ENCODE measurements at places on chromosomes 3 and 15. TPM values are rescaled to one million over a fixed set of nuclear protein-coding genes. Genes with fewer than 3 reads are reported as not detected.

DNA sequence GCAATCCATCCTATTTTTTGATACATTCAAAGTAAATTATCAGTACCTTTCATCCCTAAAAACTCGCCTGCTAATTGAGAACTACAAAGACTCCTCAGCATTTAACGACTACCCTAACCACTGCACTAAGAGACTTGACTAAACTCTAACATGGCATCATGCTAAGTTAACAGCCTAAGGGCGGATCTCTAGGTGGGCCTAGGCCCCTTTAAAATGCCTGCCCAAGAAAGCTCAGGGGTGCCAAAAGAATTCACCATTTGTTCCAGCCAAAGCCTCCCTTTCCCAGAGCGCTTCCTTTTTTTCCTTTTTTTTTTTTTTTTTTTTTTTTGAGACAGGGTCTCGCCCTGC, 568 bp upstream of the NEK4 start:
- DNase-seq: no peak

DNA sequence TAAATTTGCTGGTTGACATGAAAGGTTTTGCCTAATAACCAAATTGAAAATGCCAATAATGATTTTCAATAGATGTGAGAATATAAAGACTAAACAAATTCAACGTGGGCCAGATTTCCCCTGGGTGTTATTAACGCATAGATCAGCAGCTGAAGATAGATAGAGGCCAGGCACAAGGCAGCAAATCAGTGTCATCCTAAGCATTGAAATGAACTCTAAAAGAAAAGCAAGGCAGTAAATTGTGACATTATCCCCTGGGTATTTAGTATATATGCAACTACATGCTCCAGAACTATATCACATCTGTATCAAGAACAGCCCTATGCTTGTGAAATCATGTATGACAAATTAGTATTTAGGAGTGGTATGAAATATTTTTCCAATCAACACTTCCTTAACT, 167.1 kb upstream of the EPHA3 start:
- DNase-seq: no peak

- DNase-seq: no peak
These were observed 183.8 kb upstream of the NR2F2 start for GRCh38 chr15:96146726-96147125.

- no peak for DNase-seq
These were observed 55.8 kb upstream of the ACAD9 start for GRCh38 chr3:128823631-128824030.

DNA sequence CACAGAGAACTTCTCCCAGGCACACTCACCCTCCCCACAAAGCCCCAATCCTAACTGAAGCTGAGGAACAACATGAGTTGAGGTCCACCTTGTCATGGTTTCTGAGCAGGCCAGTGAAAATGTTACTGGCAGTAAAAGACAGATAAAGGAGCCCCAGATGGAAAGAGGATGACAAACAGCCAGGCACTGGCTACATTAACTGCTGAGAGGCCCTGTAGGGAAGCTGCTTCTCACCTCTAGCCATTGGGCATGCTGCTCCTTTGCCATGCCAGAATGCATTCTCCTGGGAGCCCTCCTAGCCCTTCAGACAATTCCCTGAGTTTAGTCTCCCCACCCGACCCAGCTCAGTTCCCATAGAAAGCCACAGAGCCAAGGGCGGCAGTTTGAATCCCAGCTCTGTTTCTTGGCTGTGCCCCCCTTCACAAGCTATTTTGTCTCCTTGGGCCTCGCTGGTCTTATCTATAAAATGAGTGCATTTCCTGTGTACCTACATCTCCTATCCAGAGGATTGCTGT, 60.5 kb downstream of the LMCD1 start:
- DNase-seq: no peak

DNA sequence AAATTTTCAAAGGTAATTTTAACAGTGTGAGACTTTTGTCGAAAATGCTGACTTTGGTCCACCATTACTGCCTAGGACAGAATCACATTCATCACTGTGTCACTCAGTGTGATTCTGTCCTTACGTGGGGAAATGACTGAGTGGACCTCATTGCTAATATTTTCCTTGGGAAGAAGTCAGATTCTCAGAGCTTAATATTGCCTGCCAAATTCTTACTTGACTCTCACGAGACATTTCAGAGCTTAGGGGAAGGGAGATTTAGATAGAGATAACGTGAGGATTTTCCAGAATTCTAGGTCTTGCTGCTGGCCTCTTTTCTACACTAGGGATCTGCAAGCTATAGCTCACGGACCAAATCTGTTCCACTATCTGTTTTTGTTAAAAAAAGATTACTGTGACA, 270.4 kb downstream of the SUCLG2 start:
- no peak for DNase-seq

DNA sequence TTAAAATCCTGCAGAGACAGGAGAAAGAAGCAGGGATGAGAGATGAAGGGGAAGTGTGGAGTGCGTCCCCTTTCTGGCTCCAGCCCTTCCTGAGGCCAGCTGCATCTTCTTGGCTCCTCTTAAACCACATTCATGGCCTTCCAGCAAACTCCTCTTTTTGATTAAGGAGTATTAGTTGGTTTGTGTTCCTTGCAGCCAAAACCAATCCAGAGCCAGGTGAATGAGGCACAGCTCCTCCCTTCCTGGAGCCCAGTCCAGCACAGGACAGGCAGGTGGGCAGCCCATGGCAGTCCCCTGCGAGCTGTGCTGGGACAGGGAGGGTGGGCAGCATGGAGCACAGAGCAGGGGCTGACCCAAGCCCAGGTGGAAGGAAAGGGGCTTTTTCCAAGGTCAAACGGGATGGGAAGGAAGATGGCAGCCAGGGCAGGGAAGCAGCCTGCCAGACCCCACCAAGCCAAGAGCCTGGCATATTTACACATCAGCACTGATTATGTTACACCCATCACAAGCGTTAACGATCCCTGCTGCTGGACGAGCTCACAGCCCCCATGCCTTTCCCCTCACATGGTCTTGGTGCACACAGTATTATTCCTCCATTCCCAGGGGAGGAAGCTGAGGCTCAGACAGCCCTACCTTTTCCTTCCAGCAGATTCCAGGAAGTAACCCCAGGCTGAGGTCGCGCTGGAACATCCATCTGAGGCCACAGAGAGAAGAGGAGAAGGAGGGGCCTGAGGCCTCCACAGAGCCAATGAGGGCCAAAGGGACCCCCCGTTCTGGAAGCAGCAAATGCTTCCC, 175.6 kb downstream of the SMAD6 start:
- no peak for DNase-seq

The PLA2G4F gene
- not detected for total RNA-seq

DNA sequence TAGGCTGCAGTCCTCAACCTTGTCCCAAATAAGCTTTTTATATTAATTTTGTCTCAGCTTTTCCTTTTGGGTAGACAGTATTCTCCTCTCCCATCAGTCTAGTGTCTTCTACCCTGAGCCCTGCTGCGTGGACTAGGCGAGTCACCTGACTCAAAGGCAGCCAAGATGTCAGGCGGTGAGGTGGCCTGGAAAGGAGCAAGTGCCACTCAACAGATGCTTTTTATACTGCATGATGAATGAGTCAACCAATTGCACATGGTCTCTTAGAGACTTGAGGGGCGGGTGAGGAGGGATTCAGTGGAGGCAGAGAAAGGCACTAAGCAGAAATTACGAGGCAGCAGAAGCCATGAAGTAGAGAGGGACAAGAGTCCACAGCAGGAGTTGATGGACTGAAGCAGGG, 95.9 kb downstream of the FRMD4B start:
- no peak for DNase-seq

DNA sequence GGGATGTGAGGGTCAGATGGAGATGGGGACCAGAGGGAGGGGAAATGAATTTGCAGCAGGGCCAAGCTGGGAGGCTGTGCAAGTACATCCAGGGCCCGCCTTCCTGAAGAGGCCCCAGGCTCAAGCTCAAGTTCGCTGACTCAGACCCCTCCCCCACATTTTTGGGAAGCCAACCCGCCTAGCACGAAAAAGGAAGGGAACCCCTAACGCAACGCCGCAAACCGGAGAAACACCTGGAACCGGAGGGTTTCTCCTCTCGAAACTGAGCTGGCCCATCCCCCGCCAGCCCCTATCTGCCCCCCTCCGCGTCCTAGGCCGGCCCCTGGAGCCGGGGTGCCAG, 624 bp downstream of the AP3B2 start:
- no peak for DNase-seq

- no peak for DNase-seq
These were observed 435.2 kb upstream of the GBE1 start for GRCh38 chr3:82196645-82197044.

DNA sequence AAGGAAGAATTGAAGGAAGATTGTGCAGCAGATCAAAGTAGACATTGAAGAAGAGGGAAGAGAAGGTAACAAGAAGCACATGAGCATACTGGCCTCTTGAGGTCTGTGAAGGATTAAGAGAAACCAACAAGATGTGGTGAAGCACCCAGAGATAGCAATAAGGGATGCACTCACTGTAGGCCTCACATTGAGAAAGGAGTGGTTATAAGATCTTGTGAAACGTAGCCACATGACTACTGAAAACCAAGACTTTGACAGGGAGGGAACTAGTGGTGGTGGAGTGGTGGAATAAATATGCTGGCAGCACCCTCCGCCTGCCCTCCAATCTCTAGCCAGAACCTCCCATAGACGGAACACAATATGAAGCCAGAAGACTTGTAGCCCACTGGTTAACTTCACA, 651.2 kb downstream of the DIPK2A start:
- DNase-seq: no peak

DNA sequence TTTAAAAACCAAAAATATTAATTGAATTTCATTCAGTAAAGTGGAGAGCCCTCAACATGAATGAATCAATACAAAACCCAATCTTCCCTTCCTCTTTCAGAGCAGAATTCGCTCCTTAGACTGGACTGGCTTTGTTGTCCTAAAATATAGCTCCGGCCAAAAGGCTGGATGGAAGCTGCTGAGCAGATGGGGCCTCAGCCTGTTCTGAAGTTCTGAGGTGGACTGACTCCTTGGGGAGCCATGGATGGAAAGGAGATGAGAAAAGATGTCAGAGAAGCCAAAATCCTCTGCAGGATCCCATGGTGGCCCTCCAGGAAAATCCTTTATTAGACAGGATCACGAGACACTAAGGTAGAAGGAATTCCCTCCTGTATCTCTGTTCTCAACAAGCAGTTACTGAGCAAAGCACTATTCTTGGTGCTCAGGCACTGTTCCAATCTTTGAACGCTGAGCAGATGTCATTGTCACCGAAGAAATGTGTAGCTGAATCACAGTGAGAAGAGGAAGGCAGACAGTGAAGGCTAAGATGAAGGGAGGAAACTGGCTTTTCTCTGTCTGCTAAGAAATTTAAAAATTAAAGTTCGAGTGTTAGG, 122.0 kb downstream of the SEMA6D start:
- no peak for DNase-seq
